ENCODE measurements at places on chromosomes 6 and 20. TPM values are rescaled to one million over a fixed set of nuclear protein-coding genes. Genes with fewer than 3 reads are reported as not detected.

The ULBP1 gene
- not detected for total RNA-seq

The KCNK17 gene
- total RNA-seq: not detected

The ANGPT4 gene
- total RNA-seq: not detected

The SLC17A2 gene
- total RNA-seq: not detected

The AKAP12 gene
- total RNA-seq: 0.39 TPM

DNA sequence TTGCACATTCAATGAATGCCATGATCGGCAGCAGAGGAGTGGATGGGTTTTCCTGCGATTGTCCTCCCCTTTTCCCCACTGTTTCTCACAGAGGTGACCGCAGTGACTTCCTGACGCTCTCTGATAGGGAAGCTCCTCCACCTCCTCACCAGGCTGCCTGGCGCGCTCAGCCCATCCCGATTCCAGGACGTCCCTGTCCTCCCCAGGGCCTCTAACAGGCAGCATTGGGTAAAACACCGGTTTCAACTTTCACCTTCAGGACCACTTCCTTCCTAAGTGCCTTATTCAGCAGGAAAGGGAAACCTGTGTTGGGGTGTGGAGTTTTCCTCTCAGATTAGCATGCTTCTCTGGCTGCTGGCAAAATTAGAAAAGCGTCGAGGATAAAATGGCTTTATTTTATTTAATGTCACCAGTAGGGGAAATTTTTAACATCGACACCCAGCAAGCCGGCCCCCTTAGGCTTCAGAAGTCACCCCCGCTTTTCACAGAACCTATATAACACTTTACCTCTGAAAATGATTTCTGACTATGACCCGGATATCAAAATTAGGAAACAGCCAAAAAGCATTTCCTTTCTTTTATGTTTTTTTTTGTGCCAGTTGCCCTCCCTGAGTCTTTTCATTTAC, 570.4 kb upstream of the GJE1 start:
- no peak for DNase-seq

GRCh38 chr6:142523515-142524375, 221.9 kb downstream of the ADGRG6 start:
- DNase-seq: no peak

DNA sequence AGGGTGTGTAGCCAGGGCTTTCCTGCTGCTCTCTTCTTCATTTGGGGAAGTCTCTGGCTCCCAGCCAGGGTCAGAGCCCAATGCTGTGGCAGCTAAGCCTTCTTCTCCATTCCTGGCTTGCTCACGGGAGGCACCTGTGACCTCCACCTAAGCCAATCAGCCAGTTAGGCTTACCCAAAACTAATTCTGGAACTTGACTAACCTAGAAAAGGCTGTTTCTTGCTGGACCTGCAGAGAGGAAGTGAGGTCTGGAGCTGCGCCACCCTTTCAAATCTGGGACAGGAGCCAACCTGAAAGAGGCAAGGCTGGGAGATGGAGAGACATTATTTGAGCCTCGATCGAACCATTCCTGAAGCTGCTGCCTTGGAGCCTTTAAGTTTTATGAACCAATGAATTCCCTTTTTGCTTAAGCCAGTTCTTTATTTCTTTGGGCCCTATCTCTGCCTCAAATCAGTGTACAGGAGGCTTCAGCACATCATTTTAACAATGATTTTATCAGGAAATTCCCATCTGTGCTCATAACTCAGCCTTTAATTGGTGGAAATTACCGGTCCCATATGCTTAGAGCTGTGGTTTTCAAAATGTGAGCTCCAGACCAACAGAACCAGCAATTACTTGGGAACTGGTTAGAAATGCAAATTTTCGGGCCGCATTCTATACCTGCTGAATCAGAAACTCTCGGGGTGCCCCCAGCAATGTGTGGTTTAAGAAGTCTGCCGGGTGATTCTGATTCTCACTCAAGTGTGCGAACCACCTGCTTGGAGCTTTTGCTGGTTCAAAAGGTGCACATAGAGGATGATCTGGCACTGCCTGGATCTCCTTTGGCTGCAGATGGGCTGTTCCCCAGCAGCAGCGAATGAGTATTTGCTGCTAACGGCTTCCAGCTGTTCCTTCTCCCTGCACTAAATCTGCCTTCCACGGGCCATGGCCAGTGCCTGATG, 97.4 kb upstream of the RNF24 start:
- DNase-seq: no peak

GRCh38 chr6:80197474-80197873, 91.0 kb downstream of the BCKDHB start:
- no peak for DNase-seq

- DNase-seq: no peak
Observed at GRCh38 chr6:33211666-33212422, 3.5 kb downstream of the RING1 start.

DNA sequence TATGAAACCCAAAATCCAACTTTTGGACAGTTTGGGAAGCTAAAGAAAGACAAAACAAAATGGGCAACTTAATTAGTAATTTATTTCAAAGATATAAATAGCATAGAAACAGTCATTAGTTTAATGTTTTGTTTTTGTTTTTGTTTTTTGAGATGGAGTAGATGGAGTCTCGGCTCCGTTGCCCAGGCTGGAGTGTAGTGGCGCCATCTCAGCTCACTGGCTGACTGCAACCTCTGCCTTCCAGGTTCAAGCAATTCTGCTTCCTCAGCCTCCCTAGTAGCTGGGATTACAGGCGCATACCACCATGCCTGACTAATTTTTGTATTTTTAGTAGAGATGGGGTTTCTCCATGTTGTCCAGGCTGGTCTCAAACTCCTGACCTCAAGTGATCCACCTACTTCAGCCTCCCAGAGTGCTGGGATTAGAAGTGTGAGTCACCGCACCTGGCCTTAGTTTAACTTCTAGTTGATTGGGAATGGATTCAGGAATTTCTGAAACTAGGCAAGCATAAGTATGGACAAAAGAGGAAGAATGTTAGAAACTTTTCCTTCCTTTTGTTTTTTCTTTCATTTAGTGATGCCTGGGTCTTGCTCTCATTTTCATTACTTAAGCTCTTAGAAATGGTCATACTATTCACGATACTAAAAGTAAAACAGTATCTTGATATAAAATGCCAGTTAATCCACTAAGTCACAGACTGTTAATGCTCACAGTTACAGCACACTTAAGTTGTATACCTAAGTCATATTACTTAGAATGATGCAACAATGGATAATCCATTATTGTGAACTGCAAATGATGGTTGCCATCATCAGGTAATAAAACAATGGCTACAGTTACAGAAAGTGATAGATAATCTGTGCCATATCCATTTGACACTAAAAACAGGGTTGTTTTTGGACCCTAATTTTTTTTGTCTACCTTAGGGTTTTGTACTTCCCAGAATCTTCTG, 8.2 kb downstream of the SENP6 start:
- DNase-seq: no peak

DNA sequence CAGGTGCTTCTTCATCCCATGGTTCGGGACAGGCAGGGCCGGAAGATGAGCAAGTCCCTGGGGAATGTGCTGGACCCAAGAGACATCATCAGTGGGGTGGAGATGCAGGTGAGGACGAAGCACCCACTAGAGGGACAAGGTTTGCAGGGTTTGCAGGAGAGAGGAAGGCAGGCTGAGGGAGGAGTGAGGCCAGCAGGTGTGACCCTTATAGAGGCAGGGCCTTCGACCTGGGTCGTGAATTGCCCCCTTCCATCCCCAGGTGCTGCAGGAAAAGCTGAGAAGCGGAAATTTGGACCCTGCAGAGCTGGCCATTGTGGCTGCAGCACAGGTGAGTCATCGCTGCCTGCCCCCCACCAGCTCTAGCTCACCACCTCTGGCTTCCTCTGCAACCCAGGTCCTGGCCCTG, 8.4 kb downstream of the VARS2 start:
- no peak for DNase-seq

- no peak for DNase-seq
Observed at GRCh38 chr6:136527831-136528230, 22.4 kb downstream of the MAP7 start.

DNA sequence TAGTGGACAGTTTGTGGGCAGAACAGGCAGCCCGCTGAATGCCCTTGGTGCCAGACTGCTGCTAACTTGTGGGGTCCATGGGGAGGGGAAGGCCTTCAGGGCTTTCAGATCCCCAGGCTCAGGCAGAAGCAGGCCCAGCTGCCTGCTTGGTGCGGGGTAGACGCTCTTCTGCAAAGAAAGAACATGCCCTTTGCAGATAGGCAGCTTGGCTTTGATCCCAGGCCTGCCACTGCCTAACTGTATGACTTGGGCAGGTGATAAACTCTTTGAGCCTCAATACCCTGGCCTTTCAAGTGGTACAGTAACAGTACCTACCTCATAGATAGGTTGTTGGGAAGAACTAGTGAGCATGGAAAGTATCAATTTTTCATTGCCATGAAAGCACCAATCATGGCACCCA, 28.4 kb downstream of the CHMP4B start:
- DNase-seq: no peak

DNA sequence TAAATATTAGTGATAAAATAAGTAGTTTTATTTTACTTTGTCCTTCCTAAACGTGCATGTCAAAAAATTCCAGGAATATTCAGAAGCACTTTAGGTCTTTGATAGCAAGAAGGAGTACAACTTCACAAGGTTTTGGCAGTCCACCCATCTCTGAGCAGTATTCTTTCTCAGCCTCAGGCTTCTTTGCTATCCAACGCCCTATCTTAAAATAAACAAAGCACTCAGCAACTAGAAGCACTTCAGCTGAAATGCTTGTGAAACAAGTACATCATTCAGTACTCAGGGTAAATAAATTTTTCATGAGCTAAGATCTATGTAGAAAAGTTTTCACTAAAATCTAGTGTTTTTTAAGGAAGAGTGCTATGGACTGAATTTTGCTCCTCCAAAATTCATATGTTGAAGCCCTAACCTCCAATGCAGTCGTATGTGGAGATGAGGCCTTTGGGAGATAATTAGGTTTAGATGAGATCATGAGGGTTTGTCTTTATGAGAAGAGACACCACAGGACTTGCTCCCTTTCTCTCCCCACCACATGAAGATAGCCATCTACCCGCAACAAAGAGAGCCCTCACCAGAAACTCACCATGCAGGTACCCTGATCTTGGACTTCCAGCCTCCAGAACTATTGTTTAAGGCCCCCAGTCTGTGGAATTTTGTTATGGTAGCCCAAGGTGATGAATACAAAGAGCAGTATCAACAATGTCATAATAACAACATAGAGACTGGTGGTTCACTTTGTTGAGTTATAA, 539.1 kb downstream of the TFAP2A start:
- no peak for DNase-seq

DNA sequence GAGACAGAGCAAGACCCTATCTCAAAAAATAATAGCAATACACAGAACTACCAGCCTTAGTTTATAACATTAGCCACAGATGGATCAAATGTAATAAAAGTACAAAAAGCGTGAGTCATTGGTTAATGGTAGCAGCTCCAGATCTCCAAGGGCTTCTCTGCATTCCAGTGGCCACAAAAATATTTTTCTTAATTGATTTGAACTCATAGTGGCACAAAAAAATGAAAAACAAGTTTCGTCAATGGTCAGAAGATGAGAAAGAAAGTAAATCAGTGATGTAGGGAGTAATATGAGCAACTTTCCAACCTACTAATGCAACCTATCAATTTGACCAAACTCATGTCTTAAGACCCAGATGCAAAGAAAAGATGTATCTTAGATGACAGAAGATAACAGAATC, 79.6 kb downstream of the CEP57L1 start:
- no peak for DNase-seq

DNA sequence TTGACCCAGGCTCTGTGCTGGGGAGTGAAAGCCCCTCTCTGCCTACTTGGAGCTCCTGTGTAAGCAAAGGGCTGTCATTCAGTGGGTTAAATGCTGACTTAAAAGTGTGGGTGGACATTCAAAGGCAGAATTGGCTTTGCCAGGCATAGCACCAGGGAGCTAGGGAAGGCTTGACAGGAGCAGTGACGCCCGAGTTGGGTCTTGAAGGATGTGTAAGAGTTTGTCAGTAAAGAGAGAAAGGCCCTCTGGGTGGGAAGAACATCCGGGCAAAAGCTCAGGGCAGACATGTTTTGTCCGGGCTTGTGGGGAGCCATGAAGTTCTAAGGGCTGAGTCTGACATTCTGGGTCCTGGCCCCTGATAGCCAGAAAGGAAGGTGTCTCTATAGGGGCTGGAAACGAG, 27.9 kb upstream of the CHMP4B start:
- DNase-seq: no peak

- no peak for DNase-seq
Observed at GRCh38 chr6:71621918-71622519, 264.3 kb upstream of the RIMS1 start.

GRCh38 chr6:155171747-155172449, 91.9 kb upstream of the CLDN20 start:
- DNase-seq: no peak

DNA sequence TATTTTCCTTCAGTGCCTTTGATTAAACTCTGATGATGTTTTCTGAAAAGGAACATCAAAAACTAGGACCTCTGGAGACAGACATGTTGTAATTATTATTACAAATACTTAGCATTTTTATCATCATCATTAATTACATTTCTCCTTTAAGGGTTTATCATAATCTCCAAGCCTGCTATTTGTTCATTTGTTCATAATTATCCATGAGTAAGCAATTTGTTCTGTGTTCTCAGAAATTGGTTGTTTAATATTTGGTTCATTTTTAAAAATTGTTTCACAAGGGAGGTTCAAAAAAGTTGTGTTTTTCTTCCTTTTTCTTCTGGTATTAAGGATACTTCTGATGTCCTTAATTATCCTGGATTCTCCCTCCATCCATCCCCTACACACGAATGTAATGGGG, 850.2 kb upstream of the FLRT3 start:
- DNase-seq: no peak

- DNase-seq: no peak
Observed at GRCh38 chr20:18436847-18437246, 30.0 kb downstream of the DZANK1 start.

DNA sequence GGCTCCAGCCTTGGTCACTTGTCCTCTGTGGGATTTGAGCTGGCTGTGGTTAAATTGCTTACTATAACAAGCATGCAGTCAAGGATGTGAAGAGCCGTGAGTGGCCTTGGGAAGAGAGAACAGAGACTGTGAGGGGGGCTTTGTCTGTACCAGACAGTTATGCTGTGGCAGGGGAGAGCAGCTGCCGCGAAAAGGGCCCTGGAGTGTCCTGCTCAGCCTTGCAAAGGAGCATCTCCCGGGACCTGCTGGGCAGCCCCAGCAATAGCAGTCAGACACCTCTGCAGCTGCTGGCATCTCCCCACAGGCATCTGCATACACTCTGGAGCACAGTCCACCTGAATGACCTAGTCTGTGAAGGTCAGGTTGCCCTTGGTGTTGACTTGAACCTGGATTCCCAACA, 6.3 kb downstream of the EBF4 start:
- DNase-seq: no peak

DNA sequence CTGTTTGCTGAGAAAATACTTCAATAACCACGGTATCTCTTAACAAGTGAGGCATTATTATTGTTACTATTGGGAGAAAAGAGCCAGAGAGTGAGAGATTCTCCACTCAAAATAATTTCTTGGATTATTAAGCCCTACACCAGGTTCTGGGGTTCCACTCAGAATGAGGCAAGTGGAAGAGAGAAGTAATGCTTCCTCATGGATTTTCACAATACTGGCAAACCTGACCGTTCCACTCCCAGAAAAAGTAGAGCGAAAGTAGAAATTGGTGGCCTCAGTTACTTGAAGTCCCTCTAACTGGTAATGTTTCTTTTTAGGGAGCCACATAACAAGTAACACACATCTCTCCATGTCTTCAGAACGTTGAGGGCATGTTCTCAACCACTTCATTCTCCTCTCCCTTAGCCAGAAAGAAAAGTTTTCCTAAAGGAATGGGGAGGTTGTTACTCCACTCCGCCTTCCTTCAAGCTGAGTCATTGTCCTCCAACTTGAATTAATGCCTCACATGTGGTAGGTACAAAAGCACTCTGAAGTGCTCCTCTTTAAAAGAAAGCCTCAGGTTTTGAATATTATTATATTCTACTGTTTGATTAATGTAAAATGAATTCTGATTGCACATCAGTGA, 1.9 kb downstream of the BAG2 start:
- no peak for DNase-seq

Measured in naive thymus-derived CD4-positive, alpha-beta T cell (primary cell).